Inflammatory macrophage (primary cell): ENCODE measurements at places on chromosomes 4 and X.

- no peak for DNase-seq
These were observed 78.7 kb upstream of the PCDH18 start for GRCh38 chr4:137610960-137611359.

- no peak for DNase-seq
These were observed 11.9 kb upstream of the ADD1 start for GRCh38 chr4:2831611-2832308.

DNA sequence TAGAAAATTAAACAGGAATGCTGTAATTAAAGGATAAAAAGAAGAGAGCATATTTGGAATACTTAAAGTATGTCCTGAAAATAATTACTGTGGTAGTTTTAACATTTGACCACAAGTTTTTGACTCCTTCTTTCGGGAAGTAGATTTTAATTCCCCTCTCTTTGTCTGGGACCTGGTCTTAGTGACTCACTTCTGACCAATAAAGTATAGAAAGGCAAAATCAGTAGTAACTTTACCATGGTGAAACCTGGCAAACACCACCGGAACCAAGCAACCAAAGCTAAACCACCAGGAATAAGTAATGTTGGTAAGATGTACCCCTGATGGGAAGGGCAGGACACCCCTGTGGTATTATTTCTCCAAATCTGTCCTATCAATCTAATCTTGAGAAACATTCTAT lies 314.8 kb downstream of the PDHA2 start:
- no peak for DNase-seq

GRCh38 chr4:145734576-145735346 lies 54.8 kb downstream of the C4orf51 start:
- no peak for DNase-seq

DNA sequence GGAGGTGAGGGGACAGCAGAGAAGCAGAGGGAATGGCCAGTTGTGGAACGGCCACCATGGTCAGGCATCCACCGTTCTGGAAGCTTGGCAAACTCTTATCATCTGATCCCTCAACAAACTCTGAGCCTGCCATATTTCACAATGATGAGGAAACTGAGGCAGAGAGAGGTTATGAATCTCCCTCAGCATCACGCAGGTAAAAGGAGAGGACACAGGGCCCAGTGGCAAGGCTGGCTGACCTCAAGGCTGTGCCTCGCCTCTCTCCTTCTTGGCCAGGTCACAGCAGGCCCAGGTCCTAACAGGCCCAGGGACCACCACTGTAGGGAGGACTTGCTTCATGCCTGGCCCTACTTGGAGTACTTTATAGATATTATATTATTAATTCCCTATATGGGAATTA lies 242.8 kb downstream of the EVC2 start:
- DNase-seq = no peak

DNA sequence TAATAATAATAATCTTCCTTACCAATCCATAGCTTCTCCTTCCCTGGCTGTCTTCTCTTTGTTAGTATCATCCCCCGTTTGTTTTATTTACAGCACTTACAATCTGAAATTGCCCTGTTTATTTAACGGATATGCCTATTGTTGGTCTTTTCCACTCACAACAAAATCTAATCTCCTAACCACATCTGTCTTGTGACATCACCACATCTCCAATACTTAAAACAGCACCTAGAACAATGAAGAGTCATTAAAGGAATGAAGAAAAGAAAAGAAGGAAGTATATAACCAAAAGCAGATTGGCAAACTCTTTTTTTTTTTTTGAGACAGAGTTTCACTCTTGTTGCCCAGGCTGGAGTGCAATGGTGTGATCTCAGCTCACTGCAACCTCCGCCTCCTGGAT lies 38.7 kb upstream of the JADE1 start:
- no peak for DNase-seq

DNA sequence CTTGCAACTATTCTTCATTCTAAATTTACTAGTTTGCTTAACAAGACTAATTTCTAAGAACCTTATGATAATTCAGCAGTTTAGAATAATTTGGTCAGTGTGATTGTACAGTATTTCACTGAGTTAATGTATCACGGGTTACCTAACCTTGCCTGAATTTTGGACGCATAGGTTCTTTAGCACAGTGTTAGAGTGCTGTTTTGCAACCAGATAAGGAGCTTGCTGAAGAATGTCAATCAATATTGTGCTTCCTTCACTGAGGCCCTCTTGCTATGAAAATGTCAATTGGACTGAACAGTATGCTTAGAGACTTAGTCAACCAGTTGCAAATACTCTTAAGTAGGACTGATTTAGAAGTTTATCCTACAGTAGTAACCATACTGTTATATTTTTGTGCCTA lies 19.6 kb downstream of the VAMP7 start:
- no peak for DNase-seq

DNA sequence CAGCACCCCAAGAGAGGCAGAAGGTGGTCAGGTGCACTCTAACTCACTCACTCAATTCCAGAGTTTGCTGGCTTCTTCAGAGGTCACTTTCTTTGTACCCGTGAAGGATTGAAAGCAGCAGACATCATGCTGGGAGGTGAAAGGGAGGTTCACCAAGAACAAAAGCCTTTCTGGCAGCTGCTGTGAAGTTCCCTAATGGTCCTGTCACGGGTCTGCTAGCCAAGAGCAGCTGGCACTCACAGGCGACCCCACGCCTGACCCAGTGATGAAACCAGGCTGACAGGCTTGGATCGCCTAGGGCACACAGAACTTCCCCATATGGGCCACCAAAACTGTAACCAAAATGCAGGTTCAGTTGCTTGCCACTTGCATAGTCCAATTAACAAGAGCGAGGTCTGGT lies 11.8 kb downstream of the NUDT11 start:
- no peak for DNase-seq

GRCh38 chr4:85474356-85474755 lies 594 bp upstream of the ARHGAP24 start:
- DNase-seq = no peak

DNA sequence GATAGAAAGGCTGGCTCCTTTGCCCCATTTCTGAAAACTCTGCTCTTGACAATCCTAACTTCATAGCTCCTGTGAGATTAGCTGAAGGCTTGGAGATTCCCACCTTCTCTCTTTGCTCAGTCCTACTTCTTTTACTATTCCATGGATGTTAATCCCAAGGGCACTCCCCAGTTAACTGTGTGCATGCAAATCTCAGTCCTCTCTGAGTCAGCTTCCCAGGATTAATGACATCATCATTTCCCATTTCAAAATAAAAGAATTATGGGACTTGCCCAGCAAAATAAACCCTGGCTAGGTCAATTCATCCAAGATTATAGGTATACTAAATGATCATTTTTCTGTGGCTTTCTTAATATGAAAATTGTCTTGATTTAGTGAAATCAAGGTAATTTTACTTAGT lies 328.6 kb upstream of the NR3C2 start:
- DNase-seq = no peak

GRCh38 chr4:147942729-147943128 lies 210.8 kb downstream of the ARHGAP10 start:
- no peak for DNase-seq

GRCh38 chr4:110626532-110627153 lies 3.8 kb upstream of the PITX2 start:
- no peak for DNase-seq

- no peak for DNase-seq
These were observed 528 bp upstream of the SLC25A4 start for GRCh38 chr4:185142564-185142911.

GRCh38 chrX:69196666-69197065 lies 31.4 kb upstream of the PJA1 start:
- no peak for DNase-seq

GRCh38 chr4:107863850-107864371 lies 39.2 kb downstream of the SGMS2 start:
- DNase-seq = peak; percentile 53

GRCh38 chrX:148691456-148691855 lies 191.0 kb downstream of the AFF2 start:
- no peak for DNase-seq

DNA sequence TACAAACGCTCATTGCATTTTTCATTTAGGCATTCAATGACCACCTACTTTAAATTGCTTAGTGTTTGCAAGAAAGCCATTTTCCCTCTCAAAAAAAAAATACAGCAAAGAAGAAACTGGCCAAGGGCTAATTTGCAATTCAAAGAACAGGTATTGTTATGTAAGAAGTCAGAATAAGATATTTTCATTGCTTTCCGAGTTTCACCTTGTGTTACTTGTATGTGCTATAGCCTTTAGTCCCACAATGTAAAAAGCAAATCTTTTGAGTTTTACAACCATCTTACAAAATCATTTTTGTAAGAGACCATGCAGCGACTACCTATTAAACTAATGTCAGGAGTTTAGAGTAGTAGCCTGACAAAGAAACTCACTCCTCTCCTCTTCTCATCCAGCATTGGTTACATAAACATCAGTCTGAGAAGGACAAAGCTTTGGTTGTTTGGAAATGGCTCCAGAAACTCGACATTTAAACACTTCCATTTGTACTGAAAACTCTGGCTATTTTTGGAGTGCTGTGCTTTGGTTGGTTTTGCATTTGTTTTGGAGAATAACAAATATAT lies 15.3 kb downstream of the TENM3 start:
- DNase-seq = no peak

GRCh38 chrX:19702856-19703255 lies 184.5 kb downstream of the SH3KBP1 start:
- no peak for DNase-seq

- peak; percentile 80 for DNase-seq
These were observed 92.0 kb upstream of the TNIP3 start for GRCh38 chr4:121255986-121256750.

DNA sequence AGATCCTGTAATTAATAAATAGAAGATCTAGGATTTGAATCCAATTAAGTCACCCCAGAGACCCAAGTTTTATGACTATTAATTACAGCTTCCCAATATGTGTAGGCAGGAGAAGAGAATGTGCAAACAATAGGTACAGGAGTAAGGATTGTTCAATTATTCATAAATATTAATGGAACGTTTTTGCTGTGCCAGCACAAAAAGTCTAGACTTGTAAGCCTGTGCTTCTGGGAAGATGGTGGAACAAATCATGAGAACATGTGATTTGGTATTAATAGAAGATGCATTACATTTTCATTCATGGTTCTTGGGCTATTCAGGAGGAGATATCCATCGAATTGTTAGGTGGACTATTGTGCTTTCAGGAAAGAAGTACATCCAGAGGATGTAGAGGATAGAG lies 1240.9 kb downstream of the STIM2 start:
- DNase-seq = no peak

DNA sequence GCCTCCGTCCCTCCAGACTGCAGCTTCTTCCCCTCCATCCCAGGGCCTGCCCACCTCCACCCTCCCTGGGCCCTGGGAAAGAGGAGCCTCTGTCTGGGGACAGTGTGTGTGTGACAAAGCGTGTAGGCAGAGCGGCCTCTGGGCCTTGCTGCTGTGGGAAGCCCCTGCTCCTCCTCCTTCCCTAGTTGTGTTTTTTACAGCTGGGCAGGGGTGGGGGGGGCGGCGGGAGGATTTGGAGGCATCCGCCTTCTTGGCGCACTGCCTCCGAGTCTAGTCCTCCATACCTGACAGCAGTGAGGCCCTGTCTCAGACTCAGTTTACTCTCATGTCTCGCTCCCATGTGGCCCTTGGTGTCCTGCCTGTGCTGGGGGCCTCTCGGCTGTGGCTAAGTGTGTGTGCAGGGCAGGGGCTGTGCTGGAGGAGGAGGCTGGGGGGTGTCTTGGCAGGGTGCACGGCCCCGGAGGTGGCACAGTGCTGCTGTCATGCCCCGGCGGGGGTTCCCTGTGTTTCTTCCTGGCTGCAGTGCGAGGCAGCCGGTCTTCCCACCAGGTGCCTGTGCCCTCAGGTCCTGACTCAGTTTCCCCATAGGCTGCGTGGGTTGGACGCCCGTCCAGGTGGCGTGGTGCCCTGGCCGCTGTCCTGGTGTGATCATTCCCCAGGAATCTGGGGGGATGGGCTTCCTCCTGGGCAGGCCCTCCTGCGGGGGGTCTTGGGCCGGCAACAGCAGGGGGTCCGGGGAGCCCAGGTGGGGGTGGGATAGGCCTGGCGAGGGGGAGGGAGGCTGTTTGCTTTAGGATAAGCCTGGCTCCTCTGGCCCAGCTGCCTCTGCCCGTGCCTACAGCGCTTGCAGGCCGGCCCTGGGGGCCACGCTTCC lies 7.0 kb downstream of the FGFRL1 start:
- no peak for DNase-seq

DNA sequence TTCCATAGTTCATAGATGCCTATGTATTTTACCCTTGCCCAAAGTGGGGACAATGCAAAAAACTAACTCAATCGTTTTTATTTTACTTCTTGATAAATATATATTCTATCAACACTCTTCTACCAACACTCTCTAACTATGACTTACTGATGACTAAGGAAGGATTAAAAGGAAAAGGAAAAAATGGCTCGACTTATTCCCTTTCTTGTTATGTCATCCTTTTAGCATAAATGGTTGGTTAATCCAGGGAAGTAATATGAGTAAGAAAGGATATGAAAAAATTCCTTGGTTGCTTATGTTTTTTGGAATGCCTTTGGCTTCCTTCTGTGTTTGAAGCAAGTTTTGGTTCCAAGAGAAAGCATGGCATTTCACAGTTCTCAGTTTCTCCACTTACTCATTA lies 1087.1 kb downstream of the C4orf33 start:
- no peak for DNase-seq

DNA sequence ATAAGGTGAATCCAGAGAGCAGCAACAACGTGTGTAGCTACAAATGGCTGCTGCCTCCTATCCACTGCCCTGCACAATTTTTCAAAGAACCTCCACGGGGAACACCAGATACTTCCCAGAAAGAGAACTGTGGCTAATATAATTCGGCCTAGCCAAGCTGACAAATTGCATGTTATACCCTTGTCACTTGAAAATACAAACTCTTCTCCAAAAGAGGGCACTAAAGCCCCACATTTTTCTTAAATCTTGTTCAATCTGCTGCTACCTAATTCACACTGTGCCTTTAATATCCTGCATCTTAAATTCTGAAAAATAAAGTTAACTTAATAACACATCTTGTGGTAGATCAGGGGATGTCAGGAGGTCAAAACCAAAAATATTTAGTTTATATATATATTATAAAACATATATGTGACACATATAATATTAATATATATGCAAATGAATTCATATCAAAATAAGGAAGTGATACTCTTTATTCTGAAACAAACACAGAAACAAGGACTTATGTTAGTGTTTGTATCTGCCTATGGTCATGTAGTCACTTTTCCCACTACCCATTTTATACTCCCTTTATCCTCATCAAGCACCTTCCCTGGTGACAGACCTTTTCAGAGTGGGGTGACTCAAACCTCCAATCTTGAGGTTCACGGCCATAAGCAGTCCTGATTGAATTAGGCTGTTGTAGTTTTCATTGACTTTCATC lies 24.1 kb downstream of the CT45A1 start:
- DNase-seq = peak; percentile 15

GRCh38 chr4:38113132-38113531 lies 152.9 kb downstream of the PTTG2 start:
- no peak for DNase-seq

GRCh38 chr4:125483278-125483677 lies 168.5 kb downstream of the FAT4 start:
- DNase-seq = no peak

GRCh38 chr4:102338405-102338804 lies 6.9 kb downstream of the SLC39A8 start:
- no peak for DNase-seq

GRCh38 chr4:115365185-115365584 lies 251.8 kb upstream of the NDST4 start:
- DNase-seq = no peak

GRCh38 chr4:138894011-138894410 lies 121.6 kb upstream of the NOCT start:
- DNase-seq = no peak
